ENCODE measurements at places on chromosomes 5 and 9. TPM values are rescaled to one million over a fixed set of nuclear protein-coding genes. Genes with fewer than 3 reads are reported as not detected.

Gene LCN1
- not detected for polyA plus RNA-seq

Gene IFNA21
- not detected for polyA plus RNA-seq

Gene PCDHGC4
- 2.3 TPM for polyA plus RNA-seq

Gene TAF11L10
- not detected for polyA plus RNA-seq

Gene C5orf63
- polyA plus RNA-seq, result 18.0 TPM

Gene MACROH2A1
- polyA plus RNA-seq, result 225 TPM

Measured in left lung (tissue), 14 donors.